A549 treated with Mapracorat at 1 μM for 4 hours (cell line): ENCODE measurements at places on chromosomes 3 and 15. TPM values are rescaled to one million over a fixed set of nuclear protein-coding genes. Genes with fewer than 3 reads are reported as not detected.

CYP8B1 gene
- not detected in 5 replicates for total RNA-seq

RTP2 gene
- total RNA-seq, result not detected in 5 replicates

DNAH1 gene
- 0.66 to 0.92 TPM (median 0.81 TPM) in 5 replicates for total RNA-seq

ALDH1A2 gene
- total RNA-seq, result 0.22 to 0.68 TPM (median 0.32 TPM) in 3 of 5 replicates, not detected in the others

WDR72 gene
- 6.0 to 7.3 TPM (median 6.9 TPM) in 5 replicates for total RNA-seq

SOX14 gene
- not detected in 5 replicates for total RNA-seq

RFT1 gene
- total RNA-seq, result 19.7 to 27.9 TPM (median 27.0 TPM) in 5 replicates

BFSP2 gene
- total RNA-seq, result not detected in 5 replicates

DAZL gene
- not detected in 5 replicates for total RNA-seq

ARHGAP11A gene
- 53.1 to 91.3 TPM (median 73.1 TPM) in 5 replicates for total RNA-seq

IRAK2 gene
- total RNA-seq, result 15.6 to 20.5 TPM (median 16.6 TPM) in 5 replicates

PSTPIP1 gene
- total RNA-seq, result not detected in 5 replicates

SCAP gene
- total RNA-seq, result 19.6 to 28.5 TPM (median 27.8 TPM) in 5 replicates

GOLGA8J gene
- total RNA-seq, result 0.12 to 0.17 TPM in 2 of 5 replicates, not detected in the others

FAM227B gene
- total RNA-seq, result 0.66 to 1.00 TPM (median 0.91 TPM) in 5 replicates

LMAN1L gene
- total RNA-seq, result not detected in 5 replicates
